NCI-H82 (cell line): ENCODE measurements at places on chromosomes 7 and 10.

DNA sequence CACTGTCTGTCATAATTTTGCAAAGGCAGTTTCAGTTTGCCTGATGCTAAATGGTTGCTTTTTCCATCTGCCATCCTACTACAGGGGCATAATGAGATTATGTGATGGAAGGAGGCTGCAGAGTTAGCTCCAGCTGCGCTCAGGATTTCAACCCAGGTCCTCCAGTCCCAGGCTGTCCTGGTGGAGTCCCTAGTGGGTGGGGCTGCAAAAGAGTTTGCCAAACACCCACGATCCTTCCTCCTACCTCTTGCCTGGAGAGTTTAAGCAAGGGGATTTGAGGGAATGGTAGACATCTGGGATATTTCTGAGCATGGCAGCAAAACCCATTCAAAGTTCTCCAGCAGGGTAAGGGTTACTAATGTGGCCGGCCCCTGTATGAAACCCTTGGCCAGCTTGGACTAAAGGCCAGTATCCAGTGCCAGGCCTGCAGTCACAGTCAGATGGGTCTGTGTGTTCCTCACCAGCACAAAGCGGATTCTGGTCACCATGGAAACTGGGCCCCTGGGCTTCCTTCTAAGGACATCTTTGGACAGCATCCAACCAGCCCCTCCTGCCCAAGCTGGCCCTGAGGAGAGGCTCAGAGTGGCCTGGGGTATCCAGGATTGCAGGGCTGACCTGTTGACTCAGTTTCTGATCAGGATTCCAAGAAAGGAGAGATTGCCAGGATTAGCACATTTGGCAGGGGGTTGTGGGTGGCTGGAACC, 42.7 kb upstream of the CHST3 start:
- DNase-seq, result peak; percentile 96

- no peak for DNase-seq
Observed at GRCh38 chr10:72311667-72312066, 37.9 kb downstream of the DDIT4 start.

DNA sequence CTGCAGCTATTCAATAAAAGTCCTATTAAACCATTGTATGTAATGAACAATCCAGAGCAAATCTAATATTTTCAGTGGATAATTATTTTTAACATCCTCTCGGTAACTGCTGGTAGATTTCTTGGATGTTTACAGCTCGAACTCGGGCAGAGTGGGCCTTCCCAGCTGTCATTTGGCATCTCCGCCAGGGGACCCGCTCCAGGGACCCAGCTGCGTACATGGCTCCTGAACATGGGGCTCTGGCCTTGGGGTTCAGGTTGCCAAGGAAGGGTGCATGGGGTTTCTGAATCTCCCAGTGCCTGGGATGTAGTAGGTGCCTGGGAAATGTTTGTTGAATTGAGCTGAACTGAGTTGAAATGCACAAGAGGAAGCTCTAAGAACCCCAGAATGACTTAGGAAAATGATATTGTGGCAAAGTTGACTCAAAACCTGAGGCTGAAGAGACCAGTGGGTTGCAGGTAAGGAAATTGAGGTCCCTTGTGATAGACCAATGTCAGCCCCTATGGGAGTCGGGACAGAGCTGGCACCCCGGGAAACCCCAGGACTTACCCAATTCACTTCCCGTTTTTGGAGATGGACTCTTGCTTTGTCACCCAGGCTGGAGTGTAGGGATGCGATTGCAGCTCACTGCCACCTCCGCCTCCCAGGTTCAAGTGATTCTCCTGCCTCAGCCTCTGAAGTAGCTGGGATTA, 228.4 kb downstream of the CUX1 start:
- DNase-seq, result no peak

DNA sequence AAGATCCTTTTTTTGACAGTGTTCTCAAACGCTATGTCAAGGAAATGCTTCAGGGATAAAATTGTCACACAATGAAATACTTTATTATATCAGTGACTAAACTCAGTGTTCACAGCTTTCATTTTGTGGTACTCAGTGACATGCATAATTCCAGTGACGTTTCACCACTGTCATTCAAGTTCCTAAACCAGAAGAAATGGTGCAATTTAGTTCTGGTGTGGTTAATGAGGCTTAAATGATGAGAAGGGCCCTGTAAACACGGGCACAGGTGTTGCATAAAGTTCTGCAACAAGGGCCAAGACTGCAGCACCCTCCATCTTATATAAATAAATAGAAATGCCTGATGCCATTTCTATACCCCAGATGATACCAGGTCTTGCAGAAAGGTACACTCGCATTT, 1247.1 kb downstream of the GATA3 start:
- no peak for DNase-seq

- DNase-seq, result no peak
Observed at GRCh38 chr7:151864081-151864480, 12.8 kb downstream of the PRKAG2 start.

- peak; percentile 84 for DNase-seq
Observed at GRCh38 chr7:47792521-47793121, 155.6 kb downstream of the PKD1L1 start.

DNA sequence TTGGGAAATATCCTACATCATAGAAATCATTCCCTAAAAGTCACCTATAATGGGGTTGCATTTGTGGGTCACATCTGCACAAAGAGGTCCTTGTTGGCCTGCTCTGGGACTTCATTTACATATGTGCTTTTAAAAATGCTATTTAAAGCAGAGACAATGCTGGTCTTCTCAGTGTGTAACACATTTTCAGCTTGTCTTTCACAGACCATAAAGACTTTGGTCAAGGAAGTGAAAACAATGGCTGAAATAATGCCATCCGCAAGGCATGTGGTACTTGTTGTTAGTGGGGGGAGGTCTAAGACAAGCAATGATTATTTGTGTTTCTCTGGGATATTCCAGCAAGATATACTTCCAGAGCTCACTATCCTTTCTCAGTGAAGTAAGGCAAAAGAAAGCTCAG, 84.6 kb upstream of the PDLIM1 start:
- no peak for DNase-seq

DNA sequence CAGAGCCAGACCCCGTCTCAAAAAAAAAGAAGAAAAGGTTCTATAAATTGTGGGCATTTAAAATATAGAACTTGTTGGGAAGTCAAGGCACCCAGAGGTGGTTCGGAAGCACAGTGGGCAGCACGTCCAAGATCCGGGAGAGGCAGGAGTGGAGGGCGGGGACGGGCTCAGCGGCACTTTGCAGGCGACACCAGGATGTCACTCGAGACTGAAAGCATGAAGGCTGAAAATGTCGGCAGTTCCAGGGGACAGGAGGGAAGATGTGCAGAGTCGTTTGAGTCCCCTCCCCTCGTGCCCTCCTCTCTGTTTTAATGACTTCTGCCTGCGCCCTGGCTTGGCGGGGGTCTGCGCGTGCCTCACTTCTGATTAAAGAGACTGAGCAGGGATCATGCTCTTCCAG, 30.6 kb downstream of the IQCE start:
- DNase-seq, result no peak

DNA sequence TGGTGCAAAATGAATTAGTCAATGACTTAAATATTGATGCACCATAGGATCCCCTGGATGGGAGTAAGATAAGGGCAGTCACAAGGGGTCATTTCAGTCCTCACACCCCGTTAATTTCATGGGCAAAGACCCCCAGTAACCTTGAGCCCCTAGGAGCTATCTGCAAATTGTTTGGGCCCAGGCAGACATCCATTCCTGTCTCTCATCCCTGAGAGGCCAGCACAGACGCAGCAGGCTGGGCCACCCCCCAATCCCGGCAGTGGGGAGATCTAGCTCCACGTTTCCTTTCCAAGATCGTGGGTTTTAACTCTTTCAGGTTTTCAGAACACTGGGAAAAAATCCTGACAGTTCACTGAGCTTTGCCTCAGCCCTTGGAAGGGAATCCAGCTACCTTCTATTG, 40.1 kb downstream of the PNLIPRP2 start:
- no peak for DNase-seq

- no peak for DNase-seq
Observed at GRCh38 chr7:80640846-80641245, 2.4 kb downstream of the CD36 start.

DNA sequence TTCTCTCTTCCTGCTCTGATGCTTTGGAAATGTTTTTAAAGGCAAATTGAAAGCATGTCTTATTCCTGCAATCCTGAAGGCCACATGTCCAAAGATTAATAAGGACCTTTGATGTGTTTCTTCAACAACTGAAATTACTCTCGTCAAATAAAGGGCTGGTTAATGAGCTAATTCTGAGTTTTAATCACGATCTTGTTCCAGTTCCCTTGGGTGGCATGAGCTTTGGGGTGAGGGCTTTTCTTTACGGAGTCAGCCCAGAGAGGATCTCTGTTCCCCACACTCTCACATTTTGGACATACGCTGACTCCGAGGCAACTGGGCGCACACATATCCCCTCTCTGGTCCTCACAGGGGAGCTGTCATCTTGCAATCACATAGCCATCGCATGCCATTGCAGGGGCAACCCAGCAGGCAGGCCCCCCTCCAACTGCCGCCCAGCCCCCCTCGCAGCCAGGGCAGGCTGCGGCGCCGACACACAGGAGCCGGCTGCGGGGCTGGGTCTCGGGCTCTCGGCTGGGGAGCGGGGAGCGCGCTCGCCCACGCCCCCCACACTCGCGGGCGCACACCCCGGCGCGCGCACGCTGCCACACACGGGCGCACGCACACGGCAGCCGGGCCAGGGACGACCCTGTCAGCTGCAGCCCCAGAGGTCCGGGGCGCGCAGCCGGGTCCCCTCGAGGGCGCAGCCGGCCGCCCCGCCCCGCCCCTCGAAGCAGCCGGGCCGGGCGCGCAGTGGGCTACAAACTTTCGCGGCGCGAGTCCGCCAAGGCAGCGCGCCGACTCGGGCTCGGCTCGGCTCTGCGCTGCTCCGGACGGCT, at the start of gene GDF10:
GDF10 (plus strand) TSS at position 587 of the 818 bp plus-strand sequence. CDS start 455 bp downstream, outside the sequence.
- DNase-seq, result no peak

- DNase-seq, result no peak
Observed at GRCh38 chr7:101161692-101162471, 3.5 kb downstream of the VGF start.

GRCh38 chr7:13920053-13920697, 69.3 kb downstream of the ETV1 start:
- DNase-seq, result peak; percentile 76

DNA sequence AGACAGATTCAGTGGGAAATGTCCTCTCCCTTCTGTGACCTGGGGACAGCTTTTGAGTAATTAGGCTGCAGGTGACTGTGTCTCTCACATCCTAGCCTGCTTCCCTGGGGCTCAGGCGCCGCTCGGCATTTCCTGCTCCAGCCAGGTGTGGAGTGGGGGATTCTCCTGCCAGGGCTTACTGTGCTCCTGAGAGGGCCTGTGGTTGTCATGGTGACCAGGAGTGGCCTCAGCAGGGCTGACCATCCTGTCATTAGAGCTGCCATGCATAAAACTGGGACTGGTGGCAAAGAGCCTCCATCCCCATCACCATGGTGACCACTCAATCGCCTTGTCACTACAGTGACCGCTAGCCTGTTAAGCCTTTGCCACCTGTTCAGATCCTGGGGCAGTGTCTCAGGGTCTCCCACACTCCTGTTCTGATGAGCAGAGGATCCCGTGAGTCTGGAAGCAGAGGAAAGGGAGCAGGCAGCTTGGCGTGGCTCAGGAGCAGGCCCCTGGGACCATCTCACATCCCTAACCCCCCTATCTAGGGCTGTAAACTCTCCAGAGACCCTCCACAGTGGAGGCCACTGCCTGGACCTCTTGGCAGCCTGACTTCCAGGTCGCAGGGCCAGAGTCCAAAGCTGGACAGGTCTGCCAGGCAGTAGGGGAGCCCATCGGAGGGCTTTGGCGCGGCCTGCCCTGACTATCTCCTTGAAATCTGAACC, at the start of gene GCK:
GCK (minus strand) TSS at position 154 of the 707 bp plus-strand sequence. CDS start 486 bp downstream, outside the sequence.
- DNase-seq, result no peak

DNA sequence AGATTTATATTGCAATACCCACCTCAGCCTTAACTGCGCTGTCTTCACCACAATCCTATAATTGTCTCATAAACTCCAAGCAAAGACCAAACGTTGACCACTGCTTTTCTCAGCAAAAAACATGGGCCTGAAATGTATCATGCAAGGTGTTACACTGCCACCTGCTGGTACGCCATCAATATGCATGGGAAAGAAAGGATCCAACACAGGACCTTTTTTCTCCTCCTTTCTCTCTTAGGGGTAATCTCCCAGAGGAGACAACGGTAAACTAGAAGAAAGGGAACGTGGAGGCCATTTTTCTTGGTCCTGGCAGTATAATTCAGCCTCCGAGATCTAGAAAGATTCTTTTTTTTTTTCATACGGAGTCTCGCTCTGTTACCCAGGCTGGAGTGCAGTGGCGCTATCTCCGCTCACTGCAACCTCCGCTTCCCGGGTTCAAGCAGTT, 79.1 kb upstream of the MPP7 start:
- DNase-seq, result peak; percentile 92

DNA sequence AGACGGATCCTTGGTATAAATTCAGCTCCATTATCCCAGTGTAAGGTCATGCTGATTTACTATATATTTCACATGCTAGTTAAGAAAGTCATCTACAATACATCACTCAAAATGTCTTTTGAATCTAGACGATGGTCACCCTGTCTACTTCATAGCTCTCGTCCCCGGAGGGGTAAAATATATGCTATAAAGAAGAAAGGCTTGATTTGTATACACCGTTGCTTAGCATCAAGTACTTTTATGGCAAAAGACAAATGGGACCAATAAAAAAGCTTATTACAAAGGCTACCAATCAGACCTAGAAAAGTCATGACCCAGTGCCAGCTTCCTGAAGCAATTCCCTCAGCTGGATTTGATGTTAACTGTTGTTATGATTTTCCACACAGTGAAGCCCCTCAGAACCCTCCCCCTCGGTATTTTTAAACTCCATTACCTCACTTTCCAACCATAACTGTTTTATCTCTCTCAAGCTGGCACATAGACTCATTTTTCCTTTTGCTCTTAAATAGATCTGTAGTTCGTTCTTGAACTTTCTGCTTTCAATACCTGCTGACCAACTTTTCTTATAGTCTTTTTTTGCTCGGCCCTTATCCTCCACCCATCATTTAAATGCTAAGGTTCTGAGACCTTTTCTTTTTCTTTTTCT, 104.9 kb downstream of the DOCK4 start:
- DNase-seq, result no peak

- DNase-seq, result no peak
Observed at GRCh38 chr10:75043256-75044131, 68.0 kb upstream of the SAMD8 start.

GRCh38 chr10:33772370-33773252, 438.1 kb upstream of the NRP1 start:
- no peak for DNase-seq
